ENCODE measurements at places on chromosomes 2 and 18.

DNA sequence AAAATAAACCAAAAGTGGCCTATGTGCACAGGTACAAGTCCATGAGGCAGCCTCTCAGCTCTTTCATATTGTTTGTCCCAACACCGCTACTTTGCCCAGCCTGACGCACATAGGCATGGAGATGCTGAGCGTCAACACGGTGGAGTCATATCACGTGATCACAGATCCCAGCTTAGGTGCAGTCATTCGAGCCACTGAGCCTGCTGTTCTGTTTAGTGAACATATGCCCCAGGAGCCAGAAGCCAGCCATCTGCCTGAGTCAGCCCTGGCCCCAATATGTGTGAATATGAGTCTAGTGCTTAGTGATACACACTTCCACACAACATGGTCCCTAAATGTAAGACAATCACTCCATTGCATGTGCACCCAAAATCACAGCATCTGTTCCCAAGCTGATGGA is 88.2 kb upstream of the LCLAT1 start:
- DNase-seq, result no peak

DNA sequence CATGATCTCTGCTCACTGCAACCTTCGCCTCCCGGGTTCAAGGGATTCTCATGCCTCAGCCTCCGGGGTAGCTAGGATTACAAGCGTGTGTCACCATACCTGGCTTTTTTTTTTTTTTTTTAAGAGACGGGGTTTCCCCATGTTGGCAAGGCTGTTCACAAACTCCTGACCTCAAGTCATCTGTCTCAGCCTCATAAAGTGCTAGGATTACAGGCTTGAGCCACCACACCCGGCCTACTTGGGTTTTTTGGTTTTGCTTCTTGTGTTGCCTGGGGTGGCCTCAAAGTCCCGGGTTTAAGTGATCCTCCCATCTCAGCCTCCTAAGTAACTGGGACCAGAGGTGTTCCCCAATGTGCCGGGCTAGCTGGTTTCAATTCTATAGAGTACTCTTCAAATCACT is 64.6 kb downstream of the NAPG start:
- no peak for DNase-seq

DNA sequence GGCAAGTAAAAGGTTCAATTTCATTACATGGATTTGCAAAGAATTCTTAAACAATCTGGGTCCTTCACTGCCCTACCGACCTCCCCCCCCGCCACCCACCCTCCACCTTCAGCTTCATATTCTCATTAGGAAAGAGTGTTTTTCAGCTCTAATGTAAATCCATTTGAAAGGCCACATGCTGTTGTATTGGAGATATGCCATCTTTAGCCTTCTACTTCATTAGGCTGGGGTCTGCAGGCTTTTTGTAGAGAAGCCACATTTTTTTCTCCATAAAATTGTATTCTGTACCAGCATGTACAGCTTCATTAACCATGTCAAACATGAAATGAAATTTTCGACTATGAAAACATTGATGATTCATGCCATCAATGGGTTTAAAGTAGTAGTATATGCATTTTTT is 42.8 kb upstream of the THUMPD2 start:
- DNase-seq, result no peak

DNA sequence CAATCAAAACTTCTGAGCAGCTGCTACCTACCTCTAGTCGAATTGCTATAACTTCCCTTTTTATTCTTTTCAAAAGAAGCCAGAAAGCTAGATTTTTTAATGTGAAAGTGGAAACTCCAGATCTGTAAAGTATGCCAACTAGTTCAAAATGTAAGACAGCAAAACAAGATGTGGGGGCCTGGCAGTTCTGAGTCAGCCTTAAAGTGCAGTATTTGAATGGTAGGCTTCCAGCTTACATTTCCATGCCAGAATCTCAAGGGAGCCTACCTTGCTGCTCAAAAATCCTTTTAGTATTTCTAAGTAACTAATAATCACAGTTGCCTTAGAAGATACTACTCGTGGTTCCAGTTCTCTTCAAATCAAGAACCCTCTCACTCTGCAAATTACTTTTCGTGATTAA is 1288.7 kb downstream of the LRP1B start:
- DNase-seq, result no peak

GRCh38 chr2:178271629-178272333 is 77.5 kb downstream of the OSBPL6 start:
- no peak for DNase-seq

Measured in stimulated activated CD8-positive, alpha-beta memory T cell treated with anti-CD3 and anti-CD28 coated beads, Interleukin-7, amount 100 ng/mL, for 1 hour (primary cell).